Head of caudate nucleus (tissue), 42 donors: ENCODE measurements at places on chromosomes 7 and 10.

GRCh38 chr10:61992671-61993668 is 91.5 kb downstream of the ARID5B start:
- no peak for DNase-seq

DNA sequence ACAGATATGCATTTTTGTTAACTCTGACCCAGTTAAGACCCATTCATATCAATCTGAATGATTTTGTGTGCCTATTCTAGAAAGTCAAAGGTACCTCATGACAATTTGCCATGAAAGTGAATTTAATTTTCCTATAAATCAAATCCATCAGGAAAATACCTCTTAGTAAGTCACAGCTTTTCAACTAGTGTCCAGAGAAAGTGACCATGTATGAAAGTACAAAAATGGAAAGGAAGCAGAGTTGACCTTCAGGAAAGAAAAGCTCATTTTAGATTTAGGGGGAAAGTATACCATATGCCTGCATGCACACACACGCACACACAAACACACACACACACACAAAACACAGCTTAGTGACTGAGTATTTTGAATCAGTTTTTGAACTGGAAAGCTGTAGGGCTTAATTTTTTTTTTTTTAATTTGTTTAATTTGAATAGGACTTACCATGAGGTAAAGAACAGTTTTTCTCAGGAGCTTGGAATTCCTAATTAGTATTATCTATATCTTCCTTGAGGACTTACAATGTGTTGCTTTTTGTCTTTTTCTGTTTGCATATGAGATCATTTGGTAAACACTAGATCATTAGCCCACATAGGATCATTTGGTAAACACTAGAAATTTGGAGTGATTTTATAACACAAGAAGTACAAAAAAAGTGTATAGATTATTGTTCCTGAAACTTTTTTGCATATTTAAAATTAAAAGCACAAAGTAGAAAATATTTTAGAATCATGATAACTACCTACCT is 61.6 kb downstream of the ZNF277 start:
- no peak for DNase-seq

- DNase-seq: no peak
These were observed 884.1 kb downstream of the NRG3 start for GRCh38 chr10:82759050-82759449.

GRCh38 chr10:20110125-20111100 is 294.2 kb downstream of the PLXDC2 start:
- peak; percentile 72 for DNase-seq

DNA sequence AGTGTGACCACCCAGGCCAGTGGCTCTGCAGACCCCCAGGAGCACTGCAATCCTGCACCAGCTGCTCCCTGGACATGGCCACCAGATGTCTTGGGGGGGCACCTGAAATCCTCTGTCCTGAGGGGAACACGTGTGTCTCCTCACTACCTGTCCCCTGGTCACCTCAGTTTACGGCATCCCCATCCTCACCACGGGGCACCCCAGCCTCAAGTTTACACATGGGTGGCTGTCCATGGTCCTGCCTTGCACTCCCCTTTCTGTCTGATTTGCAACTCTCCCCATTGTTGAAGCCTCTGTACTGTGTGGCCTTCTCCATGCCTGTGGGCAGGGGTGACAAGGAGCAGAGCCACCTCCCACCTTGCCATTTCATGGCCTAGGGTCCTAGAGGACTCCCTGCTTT is 67.2 kb downstream of the RAMP3 start:
- no peak for DNase-seq
